ENCODE measurements at places on chromosomes 5 and 9.

GRCh38 chr5:82640916-82641315 lies 362.8 kb upstream of the RPS23 start:
- DNase-seq = no peak

GRCh38 chr5:167358868-167359492 lies 932.5 kb upstream of the WWC1 start:
- no peak for DNase-seq

DNA sequence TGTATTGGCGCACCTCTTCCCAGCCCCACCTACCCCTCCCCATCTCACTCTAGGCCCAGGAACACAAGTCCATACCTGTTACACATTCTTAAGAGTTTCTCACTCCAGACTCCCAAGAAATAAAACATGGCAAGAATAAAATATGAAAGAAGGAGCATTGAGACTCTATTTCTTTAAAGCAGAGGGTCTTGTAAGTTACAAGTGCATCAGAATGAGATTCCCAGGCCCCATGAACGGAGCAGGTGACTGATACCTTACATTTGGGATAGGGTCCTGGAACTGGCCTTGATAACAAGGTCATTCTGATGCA lies 5.7 kb downstream of the EGR1 start:
- DNase-seq = no peak

DNA sequence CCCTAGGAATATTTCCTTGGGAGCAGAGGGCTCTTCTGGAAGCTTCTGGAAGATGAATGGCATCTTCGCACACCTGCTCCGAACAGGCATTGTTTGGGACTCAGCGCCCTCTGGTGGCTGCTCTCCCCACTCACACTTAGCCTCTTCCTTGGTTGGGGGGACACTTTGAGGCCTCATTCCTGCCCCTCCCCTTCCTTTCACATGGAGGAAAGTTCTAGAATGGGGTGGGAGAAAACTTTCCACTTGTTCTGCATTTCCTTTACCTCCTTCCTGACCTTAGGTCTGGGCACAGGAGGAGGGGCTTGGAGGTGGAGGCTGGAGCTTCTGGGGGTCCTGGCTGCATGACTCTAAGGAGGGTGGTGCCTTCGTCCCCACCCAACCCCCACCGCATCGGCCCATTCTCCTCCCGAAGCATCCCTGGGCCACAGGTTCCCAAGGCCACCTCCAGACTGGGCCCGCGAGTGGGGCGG lies 19.3 kb upstream of the SMIM32 start:
- DNase-seq = no peak

Data from stimulated activated CD8-positive, alpha-beta memory T cell treated with anti-CD3 and anti-CD28 coated beads, Interleukin-7, amount 100 ng/mL, for 1 hour (primary cell).